Hypothalamus (tissue), 51 donors: ENCODE measurements at places on chromosomes 11 and 22.

DNA sequence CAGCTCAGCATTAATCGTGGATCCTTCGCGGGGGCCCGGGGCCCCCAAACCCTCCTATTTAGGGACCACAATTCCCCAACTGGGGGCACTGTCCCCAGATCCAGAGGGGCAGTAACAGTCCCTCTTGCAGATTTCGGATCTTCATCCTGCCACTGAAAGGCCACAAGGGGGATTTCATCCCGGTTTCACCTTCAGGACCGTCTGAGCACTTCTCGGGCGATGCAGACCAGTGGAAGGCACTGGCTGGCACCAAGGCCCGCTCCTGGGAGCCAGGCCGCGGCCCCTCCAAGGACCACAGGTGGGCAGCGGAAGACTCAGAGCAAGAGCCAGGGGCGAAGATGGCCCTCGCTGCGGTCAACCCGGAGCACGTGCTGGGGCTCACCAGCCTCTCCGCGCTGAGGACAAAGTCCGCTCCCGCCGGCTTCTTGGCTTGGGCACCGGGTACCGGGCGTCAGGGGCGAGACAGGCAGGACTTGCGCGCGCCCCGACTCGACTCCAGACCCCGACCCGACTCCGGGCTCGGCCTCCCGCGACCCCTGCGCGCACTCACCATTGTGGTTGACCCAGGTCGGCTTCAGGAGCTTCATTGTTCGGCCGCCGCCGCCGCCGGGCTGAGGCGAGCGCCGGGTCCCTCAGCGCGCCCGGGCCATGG, 517 bp downstream of the HIRA start:
- DNase-seq: no peak

- DNase-seq: peak; percentile 54
Measured at GRCh38 chr22:45671783-45672563, at the start of gene ATXN10. ATXN10 (plus strand) TSS chr22:45671834; CDS start chr22:45672064, 230 bp downstream.

GRCh38 chr11:120424185-120424969, 87.2 kb upstream of the GRIK4 start:
- no peak for DNase-seq

DNA sequence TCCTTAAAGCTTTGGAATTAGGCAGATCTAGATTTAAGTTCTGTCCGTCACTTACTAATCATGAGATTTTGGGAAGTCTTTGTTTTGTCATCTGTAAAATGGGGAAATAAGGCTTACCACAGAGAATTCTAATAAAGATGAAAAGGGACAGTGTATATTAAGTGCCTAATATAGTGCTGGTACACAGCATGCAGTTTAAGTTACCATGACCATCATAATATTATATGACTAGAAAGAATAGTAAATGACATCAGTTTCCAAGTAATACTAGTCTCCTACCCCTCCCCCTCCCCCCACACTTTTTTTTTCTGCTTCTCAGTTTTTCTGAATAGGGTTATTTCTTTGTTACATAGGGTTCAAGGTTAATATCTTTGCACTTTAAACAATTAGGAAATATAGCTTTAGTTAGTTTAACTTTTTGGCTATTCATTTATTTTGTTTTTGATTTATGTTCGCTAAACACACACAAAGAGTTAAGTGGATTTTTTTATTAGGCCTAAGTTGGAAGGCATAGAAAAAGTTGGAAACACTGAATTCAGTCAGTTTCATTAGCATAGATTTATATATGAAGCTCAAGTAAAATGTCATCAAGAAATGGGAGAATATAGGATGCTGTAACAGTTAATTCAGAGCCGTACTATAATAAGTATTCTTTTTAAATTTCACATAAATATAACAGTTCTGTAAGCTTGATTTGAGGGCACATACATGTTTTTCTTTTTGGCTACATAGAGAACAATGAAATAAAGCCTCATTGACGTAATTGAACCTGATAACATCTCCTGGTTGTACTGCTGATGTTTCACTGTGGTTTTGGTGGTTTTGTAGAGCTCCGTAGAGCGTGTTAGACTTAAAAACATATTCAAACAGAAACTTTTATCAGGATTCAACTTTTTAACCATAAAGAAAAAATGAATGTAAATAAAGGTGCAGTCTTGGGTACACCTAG, 121.2 kb downstream of the PDE3B start:
- DNase-seq: no peak

GRCh38 chr11:118142809-118143208, 9.8 kb downstream of the SCN4B start:
- no peak for DNase-seq

DNA sequence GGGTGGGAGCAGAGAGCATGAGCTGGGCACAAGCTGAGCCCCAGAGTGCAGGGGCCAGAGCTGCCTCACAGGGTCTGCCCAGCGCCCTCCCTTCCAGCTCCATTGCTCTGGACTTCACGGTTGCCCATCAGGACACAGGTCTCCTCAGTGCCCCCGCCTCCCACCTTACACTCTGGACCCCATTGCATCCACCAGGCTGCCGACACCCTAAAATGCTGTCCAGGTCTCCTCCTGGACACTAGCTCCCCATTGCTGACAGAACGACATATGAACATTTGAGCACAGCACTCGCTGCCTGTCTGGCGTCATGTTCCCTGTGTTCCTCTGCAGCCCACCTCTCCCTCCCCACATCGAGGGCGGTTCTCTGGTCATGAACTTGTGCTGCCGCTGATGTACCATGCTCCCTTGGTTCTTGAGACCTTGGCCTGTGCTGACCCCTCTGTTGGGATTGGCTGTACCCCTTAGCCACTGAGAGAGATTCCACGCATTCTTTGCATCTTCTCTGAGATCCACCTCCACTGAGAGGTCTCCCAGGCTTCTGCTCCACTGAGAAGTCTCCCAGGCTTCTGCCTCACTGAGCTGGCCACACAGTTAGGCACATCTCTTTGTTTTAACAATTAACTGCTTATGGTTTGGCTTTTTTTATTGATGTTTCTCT, 34.2 kb upstream of the NECTIN1 start:
- no peak for DNase-seq

DNA sequence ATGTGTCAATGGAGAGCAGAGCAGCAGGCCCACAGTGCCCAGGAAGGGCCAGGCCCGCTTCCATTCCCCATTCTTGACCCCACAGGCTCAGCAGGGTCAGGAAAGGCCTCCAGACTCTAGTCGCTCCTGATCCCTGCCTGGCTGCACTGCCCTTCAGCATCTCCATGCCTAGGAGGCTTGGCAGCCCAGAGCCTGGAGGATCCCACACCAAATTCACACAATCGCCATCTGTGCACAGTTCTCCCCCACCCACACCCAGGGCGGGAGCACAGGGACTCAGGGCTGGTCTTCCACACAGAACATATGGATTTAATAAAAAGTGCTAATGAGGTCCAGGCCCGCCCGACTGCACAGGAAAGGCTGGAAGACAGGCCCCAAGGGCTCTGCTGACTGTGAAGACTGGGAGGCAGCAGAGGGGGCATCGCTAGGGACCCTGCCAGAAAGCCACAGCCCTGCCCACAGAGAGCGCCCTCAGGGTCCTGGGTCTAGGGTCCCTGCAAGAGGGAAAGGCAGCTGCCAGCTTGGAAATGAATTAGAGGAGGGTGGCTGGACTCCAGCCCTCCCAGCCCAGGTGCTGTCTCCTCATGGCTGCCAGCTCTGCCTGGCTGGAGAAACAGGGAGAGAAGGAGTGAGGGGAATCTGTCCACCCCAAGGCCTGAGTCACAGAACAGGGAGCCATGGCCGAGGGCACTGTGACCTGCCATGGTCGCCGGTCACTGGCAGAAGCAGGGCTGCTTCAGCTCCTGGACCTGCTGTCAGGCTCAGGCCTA, 39.7 kb downstream of the DKK3 start:
- no peak for DNase-seq

- no peak for DNase-seq
Measured at GRCh38 chr22:30326255-30326705, 461 bp downstream of the TBC1D10A start.

DNA sequence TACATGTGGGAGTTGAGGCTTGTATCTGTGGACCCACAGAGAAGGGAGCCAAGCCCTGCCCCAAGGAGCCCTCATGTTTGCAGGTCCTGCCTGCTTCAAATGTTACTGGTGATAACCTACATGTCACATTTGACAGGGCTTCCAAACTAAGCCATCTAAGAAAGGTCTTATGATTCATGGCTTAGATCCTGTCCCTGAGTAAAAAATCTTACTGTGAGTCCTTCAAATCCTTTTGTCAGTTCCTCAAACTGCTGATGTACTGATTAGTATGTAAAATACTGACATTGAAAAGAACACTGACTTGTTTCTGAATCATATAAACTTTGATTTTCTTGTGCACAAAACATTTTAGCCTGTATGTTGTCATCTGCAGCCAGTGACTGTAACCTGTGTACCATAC, 1.0 kb upstream of the PANX1 start:
- no peak for DNase-seq

- DNase-seq: no peak
Measured at GRCh38 chr11:126765196-126765595, 235.4 kb downstream of the KIRREL3 start.

GRCh38 chr22:36384766-36385481, 2.8 kb downstream of the MYH9 start:
- DNase-seq: no peak

- no peak for DNase-seq
Measured at GRCh38 chr11:114073828-114074381, 14.4 kb downstream of the ZBTB16 start.

- no peak for DNase-seq
Measured at GRCh38 chr11:67062526-67063373, 6.1 kb downstream of the RHOD start.

GRCh38 chr11:69876013-69876412, 56.8 kb upstream of the FGF3 start:
- DNase-seq: no peak

GRCh38 chr22:48138855-48139254, 1376.4 kb downstream of the TBC1D22A start:
- no peak for DNase-seq

GRCh38 chr11:102318469-102318868, 1.2 kb downstream of the BIRC3 start:
- DNase-seq: no peak

- DNase-seq: no peak
Measured at GRCh38 chr11:120565466-120566155, 54.1 kb downstream of the GRIK4 start.

DNA sequence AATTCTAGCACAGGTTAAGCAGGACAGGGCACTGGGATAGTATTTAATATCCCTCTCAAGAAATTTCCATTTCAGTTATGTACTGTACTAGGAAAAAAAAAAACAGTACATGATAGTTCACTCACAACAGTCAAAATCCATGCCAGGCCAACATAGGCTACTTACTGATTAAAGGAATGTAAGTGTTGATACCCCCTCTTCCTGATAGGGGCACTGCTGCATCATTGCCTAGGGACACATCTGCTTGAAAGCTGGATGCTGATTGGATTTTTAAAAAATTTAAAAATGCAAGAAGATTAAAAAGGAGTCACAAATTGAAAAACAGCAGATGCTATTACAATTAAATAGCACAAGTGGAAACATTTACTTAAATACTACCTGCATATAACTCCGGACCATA, 43.4 kb downstream of the APOL5 start:
- DNase-seq: no peak

GRCh38 chr11:78883506-78883905, 308.8 kb upstream of the NARS2 start:
- DNase-seq: no peak

- DNase-seq: no peak
Measured at GRCh38 chr22:20725987-20726558, 47.8 kb upstream of the SERPIND1 start.

GRCh38 chr11:117392001-117392690, 64.5 kb downstream of the CEP164 start:
- DNase-seq: no peak

DNA sequence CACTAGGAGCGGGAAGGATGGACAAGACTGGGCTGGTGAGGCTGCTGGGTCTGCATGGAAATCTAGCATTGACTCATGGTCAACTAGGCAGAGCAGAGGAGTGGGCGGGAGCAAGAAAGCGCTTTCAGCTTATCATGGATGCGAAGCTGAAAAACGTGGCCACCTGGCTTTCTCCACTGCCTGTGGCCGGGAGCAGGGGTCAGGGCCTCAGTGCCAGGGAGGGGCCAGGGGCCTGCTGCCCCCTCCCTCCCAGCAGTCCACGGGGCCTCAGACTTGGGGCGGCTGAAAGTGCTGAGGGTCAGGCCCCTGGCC, 45.5 kb downstream of the ALX4 start:
- no peak for DNase-seq

DNA sequence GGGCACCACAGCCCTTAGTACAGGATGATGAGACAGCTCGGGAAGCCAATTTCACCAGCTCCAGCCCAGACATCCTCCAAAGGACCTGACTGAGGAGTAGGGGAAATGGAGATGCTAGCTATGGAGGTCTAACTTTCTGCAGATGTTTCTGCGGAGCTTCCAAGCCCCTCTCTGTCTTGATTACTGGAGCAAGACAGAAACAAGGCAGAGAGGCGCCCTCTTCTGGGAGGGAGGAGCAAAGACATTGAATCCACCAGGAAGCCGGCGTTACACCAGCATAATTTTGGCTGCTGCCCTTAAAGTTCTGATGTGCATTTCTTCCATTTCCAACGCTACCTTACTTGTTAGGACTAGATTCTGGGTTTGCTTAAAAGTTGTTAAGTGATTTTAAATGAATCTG, 107.3 kb upstream of the HSD17B12 start:
- DNase-seq: no peak

DNA sequence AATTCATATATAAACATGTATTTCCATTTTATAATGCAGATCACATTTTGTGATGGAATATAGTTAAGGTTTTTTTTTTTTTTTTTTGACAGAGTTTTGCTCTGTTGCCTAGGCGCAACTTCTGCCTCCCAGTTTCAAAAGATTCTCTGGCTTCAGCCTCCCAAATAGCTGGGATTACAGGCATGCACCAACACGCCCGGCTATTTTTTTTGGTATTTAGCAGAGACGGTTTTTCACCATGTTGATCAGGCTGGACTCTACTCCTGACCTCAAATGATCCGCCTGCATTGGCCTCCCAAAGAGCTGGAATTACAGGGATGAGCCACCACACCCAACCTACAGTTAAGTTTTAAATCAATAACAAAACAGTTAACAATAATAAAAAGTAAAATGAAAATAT, 18.8 kb downstream of the XKR3 start:
- no peak for DNase-seq

- no peak for DNase-seq
Measured at GRCh38 chr11:3095712-3096361, 38.6 kb upstream of the CARS1 start.

- DNase-seq: no peak
Measured at GRCh38 chr11:16262645-16262955, 93.7 kb downstream of the SOX6 start.

DNA sequence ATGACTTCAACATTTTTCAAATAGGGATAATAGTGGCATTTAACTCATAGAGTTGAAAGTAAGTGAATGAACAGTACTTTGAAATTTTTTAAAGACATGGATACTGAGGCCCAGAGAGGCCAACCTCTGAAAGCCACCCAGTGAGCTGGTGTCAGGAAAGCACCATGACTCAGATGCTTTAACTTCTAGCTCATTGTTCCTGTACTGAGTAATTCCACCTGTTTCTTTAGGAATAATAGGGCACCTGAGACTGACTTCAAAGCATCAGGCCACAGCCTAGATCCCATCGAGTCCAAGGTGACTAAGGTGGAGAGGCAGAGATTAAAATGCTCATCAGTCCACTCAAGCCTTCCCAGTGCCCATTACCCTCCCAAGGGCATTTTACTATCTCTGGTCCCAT, 491.8 kb upstream of the TENM4 start:
- DNase-seq: no peak
